ENCODE measurements at places on chromosomes 2 and 18.

GRCh38 chr18:55778788-55779690 lies 191.0 kb upstream of the TCF4 start:
- DNase-seq: no peak

GRCh38 chr18:51426996-51427395 lies 229.5 kb upstream of the MEX3C start:
- no peak for DNase-seq

DNA sequence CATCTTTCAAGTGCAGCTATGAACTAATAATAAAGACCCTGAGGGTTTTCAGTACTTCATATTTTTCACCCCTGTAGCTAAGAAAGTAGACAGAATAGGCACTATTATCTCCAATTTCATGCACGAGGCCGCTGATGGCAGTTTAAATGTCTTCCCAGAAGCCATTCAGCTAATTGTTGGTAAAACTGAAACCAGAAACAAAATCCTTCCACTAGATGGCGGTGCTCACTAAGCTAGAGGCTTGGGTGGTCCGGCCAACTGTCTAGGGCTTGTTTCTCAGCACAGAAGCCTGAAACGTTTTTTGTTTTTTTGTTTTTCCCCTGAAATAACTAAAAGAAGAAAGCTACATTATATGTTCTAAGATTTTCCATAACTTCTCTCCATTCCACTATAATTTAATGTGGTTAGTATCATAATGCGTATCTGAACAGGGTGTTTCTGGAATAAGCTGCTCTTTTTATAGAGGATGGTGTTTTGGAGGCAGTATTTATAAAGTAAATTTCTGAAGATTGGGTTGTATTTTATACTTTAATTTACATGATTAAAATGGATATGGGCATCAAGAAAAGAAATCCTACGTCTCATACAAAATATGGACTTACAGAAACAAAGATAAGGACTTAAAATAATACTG lies 159.4 kb downstream of the PIK3C3 start:
- DNase-seq: no peak

DNA sequence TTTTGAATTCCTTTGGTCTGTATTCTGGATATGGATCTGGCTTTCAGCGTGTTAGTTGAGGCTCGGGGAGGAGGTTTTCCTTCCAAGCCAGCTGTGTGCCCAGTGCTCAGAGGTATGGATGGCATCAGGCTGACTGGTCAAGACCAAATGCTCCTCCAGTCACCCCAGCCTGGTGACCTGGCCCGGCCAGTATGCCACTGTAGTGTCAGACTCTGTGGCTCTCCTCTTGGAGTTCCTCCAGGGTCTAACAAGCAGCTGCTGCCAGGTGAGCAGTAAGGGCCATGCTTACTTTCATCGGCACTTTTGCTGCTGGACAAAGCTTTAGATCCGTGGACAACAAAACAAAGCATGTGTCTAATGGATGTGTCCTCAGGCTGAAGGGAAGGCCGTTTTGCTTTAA lies 44.1 kb downstream of the CABLES1 start:
- DNase-seq: no peak

GRCh38 chr18:3209859-3210569 lies 9.8 kb downstream of the MYOM1 start:
- no peak for DNase-seq

DNA sequence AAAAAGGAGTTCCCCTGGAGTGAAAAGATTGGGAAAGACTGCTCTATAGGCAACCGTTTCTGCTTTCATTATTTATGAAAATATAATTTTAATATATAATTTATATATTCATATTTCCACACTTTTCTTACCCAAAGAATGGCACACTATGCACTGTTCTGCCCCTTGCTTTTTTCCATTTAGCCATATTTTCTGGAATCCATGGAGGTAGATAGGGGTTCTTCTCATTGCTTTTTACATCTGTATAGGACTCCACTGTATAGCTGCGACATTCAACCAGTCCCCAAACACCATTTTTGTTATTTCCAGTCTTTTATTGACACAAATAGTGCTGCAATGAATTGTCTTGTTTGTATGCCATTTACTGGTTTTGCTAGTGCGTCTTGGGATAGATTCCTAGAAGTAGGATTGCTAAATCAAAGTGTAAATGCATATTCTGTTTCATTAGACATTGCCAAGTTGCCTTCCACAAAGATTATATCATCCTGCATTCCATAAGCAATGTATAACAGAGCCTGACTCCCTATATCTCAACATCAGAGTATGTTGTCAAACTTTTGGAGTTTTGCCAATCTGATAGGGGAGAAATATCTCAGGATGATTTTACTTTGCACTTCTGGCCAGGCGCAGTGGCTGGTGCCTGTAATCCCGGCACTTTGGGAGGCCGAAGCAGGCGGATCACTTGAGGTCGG lies 26.6 kb upstream of the TCF7L1 start:
- no peak for DNase-seq

- DNase-seq: no peak
Observed at GRCh38 chr2:159913900-159914299, 115.9 kb upstream of the CD302 start.

- no peak for DNase-seq
Observed at GRCh38 chr2:225103737-225104141, 61.5 kb upstream of the DOCK10 start.

DNA sequence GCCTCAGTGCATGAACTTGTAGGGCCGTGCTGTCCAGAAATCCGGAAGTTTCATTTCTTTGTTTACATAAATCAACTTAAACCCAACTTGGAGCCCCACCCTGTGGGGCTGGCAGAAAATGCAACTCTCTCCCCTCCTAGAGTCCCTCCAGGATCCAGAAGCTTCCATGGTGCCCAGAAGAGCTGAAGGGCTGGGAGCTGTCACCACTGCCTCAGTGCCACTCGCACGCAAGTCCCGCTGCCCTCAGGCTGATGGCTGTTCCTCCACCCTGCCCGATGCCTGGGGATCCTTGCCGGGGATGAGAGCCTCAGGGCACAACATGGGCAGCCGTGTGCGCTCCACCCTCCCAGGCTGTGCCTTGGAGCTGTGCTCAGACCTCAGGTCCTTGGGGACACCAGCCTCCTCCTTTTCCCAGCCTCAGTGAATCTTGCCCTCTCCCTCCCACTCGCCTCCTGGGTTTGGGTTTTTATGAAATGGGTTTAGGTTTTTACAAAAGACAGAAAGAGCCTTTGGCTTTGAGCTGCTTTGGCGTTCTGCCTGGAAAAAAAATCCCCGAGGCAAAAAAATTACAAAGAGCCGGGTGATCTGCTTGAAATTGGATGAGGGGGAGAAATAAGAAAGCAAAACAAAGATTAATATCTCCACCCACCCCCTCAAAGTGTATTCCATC lies 155.2 kb downstream of the TWIST2 start:
- no peak for DNase-seq

DNA sequence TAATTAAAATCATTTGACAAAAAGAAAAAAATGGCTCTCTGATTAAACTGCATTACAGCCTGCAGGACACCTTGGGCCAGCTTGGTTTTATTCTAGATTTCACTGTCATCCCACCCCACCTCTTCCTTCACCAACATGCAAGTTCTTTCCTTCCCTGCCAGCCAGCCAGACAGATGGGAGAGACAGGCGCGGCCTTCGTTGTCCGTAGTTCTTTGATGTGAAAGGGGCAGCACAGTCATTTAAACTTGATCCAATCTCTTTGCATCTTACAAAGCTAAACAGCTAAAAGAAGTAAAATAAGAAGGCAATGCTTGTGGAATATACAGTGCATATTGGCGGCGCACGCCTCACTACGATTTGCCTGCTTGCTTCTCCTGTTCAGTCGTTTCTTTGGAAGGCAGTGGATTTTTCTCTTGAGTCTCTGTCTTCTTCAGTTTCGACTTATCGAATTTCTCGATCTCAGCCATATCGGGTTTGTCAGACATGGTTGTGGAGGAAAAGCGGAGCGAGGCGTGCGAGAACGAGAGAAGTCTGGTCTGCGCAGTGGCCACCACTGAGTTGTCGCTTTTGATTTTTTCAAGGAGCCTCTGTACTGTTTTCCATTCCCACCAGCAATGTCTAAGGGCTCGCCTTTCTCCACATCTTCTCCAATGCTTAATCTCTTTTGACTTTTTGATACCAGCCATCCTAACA lies 22.4 kb downstream of the COLEC11 start:
- no peak for DNase-seq

GRCh38 chr18:73007195-73007914 lies 139.6 kb upstream of the NETO1 start:
- DNase-seq: no peak

- no peak for DNase-seq
Observed at GRCh38 chr18:58581265-58581664, 47.6 kb downstream of the ALPK2 start.

DNA sequence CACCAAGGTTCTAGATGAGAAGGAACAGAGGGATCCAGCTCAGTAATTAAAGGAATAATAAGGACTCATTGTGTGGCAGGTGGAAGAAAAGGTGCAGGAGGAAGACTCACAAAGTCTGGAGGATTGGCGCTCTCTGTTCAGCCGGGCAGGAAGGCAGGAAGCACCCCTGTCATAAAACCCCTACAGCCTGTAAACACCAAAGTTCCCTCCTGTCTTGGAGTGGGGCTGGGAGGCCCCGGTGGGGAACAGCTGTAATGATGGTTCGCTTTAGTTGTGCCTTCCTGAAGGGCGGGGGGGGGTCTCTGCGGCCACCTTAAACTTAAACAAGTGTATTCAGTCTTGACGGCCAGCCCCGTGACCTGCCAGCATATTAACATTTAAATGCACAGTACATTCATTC lies 84.3 kb downstream of the GBX2 start:
- DNase-seq: no peak

GRCh38 chr2:31329081-31329625 lies 85.4 kb downstream of the XDH start:
- DNase-seq: no peak

GRCh38 chr18:40072761-40073160 lies 1882.3 kb upstream of the PIK3C3 start:
- no peak for DNase-seq

GRCh38 chr18:9130806-9131205 lies 5.8 kb upstream of the ANKRD12 start:
- no peak for DNase-seq

GRCh38 chr2:3460831-3461800 lies 58.2 kb downstream of the ADI1 start:
- DNase-seq: no peak

DNA sequence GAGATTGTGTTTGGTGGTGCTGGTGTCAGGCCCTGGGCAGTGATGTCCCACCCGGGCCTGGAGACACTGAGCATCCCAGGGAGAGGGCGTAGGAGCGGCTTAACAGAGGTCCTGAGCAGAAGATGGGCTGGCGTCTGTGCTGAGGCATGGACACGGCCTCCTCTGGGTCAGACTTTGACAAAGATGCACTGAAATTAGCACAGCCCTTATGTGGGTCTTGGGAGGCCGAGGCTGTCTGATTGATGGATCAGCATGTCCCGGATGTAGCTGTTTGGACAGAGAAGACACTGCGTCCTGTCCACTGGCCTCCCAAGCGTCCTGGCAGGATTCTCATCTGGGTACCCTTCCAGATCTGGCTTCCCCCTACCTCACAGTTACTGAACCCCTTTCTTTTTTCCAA lies 159.4 kb downstream of the ANKRD30B start:
- no peak for DNase-seq

GRCh38 chr2:74702001-74702715 lies 48.1 kb downstream of the SEMA4F start:
- DNase-seq: no peak

- no peak for DNase-seq
Observed at GRCh38 chr2:241729868-241730267, 4.6 kb upstream of the D2HGDH start.

GRCh38 chr18:46356278-46357033 lies 252.3 kb downstream of the HAUS1 start:
- DNase-seq: no peak

DNA sequence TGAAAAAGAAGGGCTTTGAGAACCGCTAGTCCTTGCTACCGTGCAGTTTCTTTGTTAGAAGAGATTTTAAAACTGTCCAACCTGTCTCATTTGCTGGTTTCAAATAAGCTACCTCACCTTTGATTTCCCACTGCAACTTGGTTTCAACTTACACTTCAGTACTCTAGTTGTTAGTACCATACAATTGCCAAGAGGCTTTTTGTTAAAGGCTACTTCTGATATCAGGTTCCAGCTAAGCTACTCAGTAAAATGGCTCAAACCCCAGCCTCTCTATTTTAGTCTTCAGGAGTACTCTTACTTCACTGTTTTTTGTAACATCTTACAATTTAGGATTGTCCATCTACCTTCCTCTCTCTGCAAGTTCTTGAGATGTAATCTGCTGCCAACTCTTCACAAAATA lies 91.6 kb downstream of the INO80D start:
- no peak for DNase-seq

Data from stimulated activated CD8-positive, alpha-beta memory T cell treated with anti-CD3 and anti-CD28 coated beads, Interleukin-4, amount 100 ng/mL, for 4 hours (primary cell).